ENCODE measurements at places on chromosomes 12 and 14.

DNA sequence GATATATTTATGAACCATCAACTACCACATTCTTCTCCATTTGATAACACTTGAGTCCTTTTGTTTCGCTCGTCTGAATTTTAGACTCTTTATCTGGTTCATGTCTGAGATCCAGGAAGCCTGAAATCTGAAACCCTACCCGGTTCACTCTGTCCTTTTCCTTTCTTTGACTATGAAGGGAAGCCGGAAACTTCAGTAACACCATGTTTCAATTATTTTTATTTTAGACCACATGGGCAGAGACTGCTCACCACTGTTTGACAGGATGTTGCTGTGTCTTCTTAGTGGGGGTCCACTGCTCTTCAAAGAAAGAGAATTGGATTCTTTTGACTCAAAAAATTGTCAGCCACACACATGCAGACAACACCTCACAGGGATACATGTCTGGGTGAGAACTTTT, 331.9 kb upstream of the FLRT2 start:
- DNase-seq: no peak

DNA sequence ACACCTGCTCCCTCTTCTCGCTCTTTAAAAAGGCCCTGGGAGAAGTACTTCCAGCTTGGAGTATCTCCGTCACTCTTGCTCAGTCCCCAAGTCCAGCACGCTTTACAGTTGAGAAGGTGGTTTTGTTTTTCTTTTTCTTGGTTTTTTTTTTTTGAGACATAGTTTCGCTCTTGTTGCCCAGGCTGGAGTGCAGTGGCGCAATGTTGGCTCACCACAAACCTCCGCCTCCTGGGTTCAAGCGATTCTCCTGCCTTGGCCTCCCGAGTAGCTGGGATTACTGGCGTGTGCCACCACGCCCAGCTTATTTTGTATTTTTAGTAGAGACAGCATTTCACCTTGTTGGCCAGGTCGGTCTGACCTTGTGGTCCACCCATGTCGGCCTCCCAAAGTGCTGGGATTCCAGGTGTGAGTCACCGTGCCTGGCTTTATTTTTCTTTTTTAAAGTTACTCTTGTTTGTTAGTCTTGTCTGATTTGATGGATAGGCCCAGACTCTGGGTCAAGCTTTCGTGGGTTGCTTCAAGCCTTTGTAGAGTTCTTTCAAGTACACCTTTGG, 1.9 kb downstream of the TDRD9 start:
- DNase-seq: no peak

- DNase-seq: no peak
Measured at GRCh38 chr14:90642244-90642717, 173.9 kb downstream of the TTC7B start.

DNA sequence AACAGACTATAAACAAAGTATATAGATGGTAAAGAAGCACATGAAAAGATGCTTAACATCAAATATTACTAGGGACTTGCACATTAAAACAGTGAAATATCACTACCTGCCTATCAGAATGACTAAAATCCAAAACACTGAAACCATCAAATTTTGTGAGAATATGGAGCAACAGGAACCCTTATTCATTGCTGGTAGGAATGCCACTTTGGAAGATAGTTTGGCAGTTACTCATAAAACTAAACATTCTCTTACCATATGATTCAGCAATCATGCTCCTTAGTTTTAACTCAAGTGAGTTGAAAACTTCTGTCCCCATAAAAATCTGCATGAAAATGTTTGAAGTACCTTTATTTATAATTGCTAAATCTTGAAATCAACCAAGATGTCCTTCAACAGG, 297.6 kb downstream of the DAD1 start:
- DNase-seq: no peak
